ENCODE measurements at places on chromosomes 2 and 18.
A peak's percentile ranks its signal among the peaks of the same experiment; 100 is the strongest.

DNA sequence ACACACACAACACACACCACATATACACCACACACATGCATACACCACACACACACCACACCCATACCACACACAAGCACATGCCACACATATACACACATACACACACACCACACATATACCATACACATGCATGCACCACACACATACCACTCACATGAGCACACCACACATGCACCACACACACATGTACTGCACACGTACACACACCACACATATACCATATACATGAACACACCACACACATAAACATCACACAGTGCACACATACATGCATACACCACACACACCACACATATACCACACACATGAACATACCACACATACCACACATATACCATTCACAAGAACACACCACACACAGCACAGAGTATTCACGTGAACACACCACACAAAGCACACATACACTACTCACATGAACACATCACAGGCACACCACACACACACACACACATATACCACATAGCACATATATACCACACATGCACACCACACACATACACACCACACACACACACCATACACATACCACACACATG lies 219.9 kb upstream of the RAB6C start:
- no peak for DNase-seq

DNA sequence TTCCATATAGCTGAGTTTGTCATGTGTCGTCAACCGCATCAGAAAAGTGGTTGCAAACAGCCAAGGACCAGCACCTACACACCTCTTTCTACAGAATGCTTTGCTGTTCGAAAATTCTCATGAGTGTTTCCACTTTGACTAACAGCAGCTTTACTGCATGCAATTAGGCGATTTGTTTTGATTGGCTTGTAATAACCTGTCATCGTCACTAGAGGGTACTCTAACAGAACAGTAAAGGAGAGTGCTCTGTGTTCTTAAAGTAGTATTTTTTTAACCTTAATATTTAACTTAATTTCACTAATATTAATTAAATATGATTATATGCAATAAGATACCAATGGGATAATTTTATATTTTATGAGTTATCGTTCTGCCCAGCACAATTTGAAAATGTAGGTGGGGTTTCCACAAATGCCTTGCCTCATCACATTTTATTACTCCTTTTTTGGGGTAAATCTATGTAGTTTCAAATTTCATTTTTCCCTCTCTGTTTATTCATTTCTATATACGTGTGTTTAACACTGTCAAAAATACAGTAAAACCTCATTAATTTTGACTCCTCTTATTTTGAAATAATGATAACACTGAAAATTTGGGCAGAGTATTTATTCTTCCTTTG lies 502.2 kb downstream of the NRXN1 start:
- DNase-seq: peak; percentile 69

- no peak for DNase-seq
These were observed 119.3 kb upstream of the NDUFV2 start for GRCh38 chr18:8983195-8983594.

- DNase-seq: peak; percentile 88
These were observed 36.5 kb downstream of the MRPL44 start for GRCh38 chr2:223993634-223994232.

DNA sequence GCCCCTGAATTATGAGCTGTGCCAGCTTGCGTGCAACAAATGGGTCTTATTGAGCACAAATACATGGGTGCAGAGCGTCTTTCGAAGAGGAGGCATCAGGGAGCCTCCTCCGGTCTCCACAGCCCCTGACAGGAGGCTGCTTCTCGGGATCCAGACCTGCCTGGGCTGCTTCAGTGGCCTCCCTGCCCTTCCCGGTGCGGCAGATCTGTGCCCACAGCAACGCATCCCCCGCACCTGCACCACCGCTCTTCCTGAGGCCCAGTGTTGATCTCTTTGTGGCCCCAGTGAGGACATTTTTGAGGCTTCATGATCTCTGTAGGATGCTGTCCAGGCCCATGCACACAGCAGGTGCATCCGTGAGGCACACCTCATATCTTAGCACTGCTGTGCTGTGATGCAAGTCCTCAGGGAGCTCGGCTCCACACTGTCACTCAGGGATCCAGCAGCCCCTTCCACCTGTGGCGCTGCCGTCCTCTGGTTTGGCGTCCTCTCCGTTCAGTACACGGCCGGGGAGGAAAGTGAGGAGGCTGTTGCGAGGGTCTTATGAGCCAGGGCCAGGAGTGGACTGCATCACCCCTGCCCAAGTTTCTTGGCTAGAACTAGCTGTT lies 17.4 kb downstream of the RTP5 start:
- DNase-seq: no peak

- no peak for DNase-seq
These were observed 25.0 kb downstream of the CCDC102B start for GRCh38 chr18:68822926-68823325.

GRCh38 chr2:145546091-145546490 lies 1026.2 kb upstream of the ZEB2 start:
- DNase-seq: no peak

DNA sequence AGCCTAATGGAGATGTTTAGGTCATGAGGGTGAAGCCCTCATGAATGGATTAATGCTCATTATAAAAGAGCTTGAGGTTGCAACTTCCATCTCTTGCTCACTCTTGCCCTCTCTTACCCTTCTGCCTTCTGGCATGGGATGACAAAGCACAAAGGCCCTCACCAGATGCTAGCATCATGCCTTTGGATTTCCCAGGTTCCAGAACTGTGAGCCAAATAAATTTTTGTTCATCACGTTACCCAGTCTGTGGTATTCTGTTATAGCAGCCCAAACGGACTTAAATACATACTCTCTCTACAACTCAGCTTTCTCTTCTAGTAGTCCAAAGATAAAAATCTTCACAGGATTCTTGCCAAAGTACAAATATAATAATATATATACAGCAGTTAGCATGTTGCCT lies 75.8 kb downstream of the LNPK start:
- DNase-seq: peak; percentile 11
